Activated CD4-positive, alpha-beta T cell treated with anti-CD3 and anti-CD28 coated beads, Interleukin-2, Interleukin-6, amounts not matched to agents 100 ng/mL and 50 ng/mL, durations not matched to agents 16 hours and 8 hours (primary cell): ENCODE measurements at places on chromosomes 16 and 17.

GRCh38 chr16:10076037-10076436 is 106.2 kb downstream of the GRIN2A start:
- no peak for DNase-seq

- DNase-seq, result peak; percentile 59
Observed at GRCh38 chr16:81481207-81481821, 36.7 kb downstream of the CMIP start.

DNA sequence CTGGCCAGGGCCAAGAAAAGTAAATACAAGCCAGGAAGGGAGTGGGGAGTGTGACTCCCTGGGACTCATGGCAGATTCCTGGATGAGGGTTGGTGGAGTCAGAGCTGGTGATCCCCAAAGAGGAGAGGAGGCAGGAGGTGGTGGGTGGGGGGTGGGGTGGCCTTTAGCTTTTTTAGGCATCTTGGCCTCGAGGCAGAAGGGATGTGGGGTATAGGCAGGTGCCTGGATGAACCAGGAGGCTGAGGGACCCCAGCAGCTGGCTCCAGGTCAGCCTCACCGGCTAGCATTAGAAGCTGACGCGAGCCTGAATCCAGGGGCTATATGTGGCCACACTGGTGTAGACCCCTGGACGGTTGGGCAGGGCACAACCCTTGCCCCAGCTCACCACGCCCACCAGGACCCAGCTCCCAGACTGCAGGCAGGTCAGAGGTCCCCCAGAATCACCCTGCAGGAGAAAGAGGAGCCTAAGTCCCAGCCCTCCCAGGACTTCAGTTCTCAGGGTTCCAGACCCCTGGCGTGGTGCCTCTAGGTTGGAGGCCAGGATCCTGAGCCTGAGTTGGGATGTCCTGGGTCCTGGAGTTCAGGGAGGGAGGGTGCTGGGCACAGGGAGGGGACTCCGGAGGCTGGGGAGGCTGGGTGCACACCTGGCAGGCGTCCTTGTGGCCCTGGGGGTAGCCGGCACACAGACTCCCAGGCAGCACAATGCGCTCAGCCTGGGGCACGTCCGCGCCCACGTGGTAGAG is 2.8 kb downstream of the PRSS33 start:
- no peak for DNase-seq

DNA sequence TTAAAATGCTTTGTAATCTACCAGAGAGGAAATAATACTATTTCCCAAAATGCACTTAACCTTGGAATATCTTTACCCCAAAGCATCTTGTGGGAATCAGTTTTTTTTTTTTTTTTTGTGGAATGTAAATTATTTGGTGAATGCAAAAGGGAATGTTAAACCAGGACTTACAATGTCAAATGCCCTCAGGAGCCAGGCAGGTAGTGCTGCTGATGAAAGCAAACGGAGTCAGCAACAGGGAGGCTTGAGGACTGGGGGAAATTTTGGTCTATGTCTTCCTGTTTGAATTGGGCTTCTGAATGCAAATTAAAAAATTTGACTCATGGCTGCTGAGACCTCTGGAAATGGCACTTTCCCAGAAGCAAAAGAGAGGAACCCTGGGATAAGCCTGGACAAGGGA is 96.5 kb upstream of the NLRP1 start:
- no peak for DNase-seq

DNA sequence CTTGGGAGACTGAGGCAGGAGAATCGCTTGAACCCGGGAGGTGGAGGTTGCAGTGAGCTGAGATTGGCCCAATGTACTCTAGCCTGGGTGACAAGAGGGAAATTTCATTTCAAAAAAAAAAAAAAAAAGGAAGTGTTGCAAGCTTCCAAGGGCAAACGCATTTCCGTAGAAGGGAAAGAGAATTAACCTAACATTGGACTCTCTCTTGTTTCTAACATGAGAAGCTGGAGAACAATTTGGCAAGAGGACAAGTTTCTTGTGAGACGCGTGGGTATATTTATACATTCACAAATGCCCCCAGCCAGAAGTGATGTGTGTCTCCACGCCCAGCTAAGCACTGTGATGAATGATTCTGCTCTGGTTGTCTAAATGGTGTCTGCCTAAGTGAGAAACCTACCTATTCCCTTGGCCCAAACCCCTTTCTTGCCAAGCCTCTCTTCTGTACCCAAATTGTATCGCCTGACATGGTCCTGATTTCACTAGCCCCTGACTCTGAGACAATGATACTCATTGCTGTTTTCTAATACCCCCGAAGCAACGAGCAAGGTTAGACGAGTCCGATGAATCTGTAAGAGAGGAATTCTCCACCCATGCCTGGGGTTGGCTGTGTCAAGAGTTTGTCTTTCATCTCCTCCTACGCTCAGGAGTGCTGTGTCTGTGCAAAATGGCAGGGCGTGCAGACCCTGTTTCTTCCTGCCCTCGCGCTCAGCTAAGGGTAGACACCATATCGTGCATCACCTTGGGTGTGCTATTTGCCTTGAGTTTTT is 14.2 kb upstream of the ST6GALNAC2 start:
- no peak for DNase-seq
